ENCODE measurements at places on chromosomes 1 and 21.

GRCh38 chr1:28458237-28459228 lies 47.3 kb upstream of the RCC1 start:
- no peak for DNase-seq

DNA sequence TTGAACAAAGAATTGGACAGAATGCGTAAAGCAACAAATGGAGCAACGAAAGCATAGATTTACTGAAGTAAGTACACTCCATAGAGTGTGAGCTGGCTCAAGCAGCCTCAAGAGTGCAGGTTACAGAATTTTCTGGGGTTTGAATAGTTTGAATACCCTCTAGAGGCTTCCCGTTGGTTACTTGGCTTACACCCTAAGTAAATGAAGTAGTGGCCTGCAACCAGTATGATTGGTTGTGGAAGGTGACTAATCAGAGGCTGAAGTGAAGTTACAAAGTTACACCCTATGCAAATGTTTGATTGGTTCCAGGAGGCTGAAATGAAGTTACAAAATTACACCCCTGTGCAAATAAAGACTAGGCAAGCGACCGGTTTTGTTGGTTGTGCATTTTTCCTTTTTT lies 10.9 kb downstream of the TCEANC2 start:
- DNase-seq, result no peak

- DNase-seq, result no peak
Observed at GRCh38 chr1:240524356-240525069, 87.4 kb downstream of the GREM2 start.

GRCh38 chr1:832136-832535 lies 91.6 kb upstream of the SAMD11 start:
- DNase-seq, result no peak

- no peak for DNase-seq
Observed at GRCh38 chr1:20143734-20144565, 4.8 kb downstream of the PLA2G2F start.

GRCh38 chr21:36693489-36694030 lies 5.4 kb upstream of the SIM2 start:
- DNase-seq, result no peak

DNA sequence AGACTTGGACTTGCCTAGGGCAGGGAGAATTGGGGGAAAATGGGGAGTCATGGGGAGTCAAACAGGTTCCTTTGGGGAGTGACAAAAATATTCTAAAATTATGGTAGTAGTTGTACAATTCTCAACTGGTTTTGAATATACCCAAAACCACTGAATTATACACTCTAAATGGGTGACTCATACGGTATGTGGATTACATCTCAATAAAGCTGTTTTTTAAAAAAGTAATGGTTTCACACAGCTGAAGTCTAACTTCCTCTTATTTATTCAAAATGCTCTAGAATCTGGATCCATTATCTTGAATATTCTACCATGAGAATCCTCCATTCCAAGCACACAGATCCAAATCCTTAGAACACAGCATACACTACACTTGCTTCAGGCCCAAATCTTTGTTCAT lies 11.1 kb downstream of the EIF4G3 start:
- no peak for DNase-seq

DNA sequence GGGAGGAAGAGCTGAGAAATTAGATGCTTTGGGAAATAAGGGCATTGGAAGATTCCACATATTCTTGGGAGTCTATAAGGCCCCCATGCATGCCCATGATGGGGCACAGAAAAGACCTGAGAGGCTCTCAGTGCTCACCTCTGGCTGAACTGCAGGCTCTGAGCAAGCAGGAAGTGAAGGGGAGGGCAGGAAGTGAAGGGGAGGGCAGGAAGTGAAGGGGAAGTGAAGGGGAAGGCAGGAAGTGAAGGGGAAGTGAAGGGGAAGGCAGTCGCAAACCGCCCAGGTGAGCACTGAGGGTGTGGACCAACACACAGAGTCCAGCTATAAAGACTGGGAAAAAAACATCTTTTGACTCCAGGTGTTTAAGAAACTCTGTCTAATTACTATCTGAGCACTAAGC lies 3.5 kb downstream of the KRTAP10-9 start:
- peak; percentile 28 for DNase-seq

DNA sequence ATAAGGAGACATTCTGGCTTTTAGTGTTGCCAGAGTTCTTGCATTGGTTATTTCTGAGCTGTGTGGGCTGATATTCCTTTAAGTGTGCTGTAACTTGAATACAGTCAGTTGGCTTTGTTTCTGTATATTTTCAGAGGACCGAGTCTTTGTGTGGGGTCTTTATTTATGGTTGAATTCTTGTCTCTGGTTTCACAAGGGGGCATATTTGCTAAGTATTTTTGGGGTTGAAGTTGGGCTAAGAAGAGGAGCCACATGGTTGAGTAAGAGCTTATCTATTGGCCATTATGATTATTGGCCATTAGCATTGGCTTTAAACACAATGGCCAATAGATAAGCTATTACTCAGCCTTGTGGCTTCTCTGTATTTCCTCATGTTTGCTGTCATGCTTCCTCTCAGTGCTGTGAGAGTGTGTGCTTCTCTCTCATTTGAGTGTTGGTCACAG lies 26.3 kb upstream of the PTGFR start:
- no peak for DNase-seq

DNA sequence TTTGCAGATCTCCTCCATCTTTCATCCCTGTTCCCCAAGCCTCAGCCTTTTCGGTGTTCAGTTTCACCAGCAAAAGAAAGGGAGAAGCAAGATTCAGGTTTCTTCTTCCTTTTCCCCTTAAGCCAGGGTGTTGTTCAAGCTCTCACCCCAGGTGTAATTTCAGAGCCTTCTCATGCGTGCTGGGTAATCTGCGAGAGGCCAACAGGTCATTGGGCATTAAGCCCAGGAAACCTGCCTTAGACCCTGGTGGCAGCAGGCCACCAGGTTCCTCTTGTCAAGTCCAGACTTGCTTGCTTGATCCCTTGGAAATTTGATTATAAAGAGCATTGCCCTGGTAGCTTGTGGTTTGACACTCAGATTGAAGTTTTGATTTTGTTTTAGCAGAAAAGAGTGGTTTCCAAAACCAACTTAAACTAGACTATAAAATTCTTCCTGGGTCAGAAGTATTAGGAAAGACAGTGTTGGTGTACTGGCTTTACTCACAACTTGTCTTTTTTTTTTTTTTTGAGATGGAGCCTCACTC lies 6.9 kb downstream of the AKR1A1 start:
- no peak for DNase-seq

DNA sequence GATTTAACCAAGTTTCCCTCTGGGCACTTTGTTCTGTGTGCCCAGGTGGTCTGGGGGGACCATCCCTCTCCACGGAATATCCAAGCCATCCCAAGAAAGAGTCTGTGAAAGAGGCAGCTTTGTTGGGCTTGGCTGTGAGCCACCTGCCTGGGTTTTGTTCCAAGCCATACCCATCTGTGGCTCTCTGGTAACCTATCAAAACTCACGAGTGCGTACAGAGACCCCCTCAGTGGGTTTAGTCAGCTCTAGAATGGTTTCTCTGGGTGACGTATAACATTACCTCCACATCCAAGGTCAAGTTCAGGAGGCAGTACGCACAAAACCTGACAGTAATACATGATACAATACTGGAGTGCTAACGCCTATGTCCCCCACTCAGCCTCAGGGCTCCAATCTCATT lies 54.2 kb downstream of the DNTTIP2 start:
- no peak for DNase-seq

- DNase-seq, result no peak
Observed at GRCh38 chr1:151210830-151211229, 12.5 kb downstream of the PIP5K1A start.

- DNase-seq, result no peak
Observed at GRCh38 chr1:43302721-43303470, 2.1 kb downstream of the TIE1 start.

- no peak for DNase-seq
Observed at GRCh38 chr21:26079366-26079765, 91.2 kb downstream of the APP start.

GRCh38 chr1:84370831-84371394 lies 27.4 kb upstream of the DNASE2B start:
- DNase-seq, result no peak

DNA sequence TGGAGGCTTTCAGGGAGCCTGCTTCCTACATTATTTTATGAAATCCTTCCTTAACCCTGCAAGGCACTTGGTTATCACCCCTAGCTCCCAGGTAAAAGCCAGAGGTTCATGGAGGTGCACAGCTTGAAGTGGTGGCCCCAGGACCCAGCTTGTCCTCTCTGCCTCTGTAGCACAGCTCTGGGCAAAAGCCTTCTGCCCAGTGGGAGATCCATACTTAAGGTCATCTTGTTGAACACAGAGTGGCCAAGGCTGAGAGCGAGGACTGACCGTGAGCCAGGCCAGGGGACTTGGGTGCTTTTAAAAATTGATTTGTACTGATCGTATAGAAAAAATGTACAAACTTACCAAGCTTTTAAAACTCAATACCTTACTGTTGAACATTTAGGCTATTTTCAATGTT lies 33.4 kb downstream of the KCNA2 start:
- no peak for DNase-seq

DNA sequence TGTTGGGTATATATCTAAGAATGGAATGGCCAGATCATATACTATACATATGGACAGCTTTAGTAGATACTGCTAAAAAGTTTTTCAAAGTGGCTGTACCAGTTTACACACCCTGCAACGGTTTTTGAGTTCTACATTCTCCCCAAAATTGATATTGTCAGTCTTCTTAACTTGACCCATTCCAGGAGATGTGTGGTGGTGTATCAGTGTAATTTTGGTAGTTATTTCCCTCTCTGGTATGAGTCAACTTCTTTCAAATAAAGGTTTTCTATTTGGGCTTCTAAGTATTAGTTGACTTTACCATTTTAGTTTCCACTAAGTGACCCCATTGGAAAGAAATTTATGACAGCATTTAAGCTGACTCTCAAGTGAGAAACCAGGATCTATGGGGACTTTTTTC lies 29.2 kb downstream of the INKA2 start:
- no peak for DNase-seq

GRCh38 chr1:40079774-40080400 lies 17.2 kb downstream of the PPT1 start:
- no peak for DNase-seq

Measured in natural killer cell (primary cell).